Right atrium auricular region (tissue), 2 donors: ENCODE measurements at places on chromosomes 13 and 19. TPM values are rescaled to one million over a fixed set of nuclear protein-coding genes. Genes with fewer than 3 reads are reported as not detected.
A peak's percentile ranks its signal among the peaks of the same experiment; 100 is the strongest.

DNA sequence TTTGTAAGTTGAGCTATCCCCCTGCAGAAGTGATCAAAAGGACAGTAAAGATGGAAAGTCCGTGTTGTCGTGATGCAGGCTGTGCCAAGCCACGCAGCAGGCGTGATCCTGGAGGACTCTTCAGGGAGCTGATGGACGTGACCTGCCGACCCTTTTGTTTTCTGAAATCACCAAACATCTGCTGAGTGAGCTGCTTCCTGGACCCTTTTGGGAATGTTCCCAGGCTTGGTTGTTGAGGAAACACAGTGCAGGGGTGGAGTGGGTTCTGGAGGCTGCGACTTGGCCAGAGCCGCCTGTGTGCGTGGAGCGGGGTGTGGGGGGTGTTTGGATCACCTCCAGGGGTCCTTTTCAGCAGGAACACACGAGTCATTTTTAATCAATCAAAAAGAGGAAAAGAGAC, 15.4 kb upstream of the CPAMD8 start:
- no peaks in the 10 kb centered on the region for H3K27me3 ChIP-seq
- no peaks in the 10 kb centered on the region for H3K4me1 ChIP-seq
- no peak for DNase-seq
- no peak overlapping the region for H3K4me3 ChIP-seq
- H3K36me3 ChIP-seq: no peaks in the 10 kb centered on the region

DNAJC15 gene
- 10.8 TPM for total RNA-seq

- H3K27ac ChIP-seq: no peak overlapping the region
- DNase-seq: no peak
- no peak overlapping the region for H3K4me3 ChIP-seq
- no peaks in the 10 kb centered on the region for H3K36me3 ChIP-seq
These were observed 32.2 kb downstream of the F2RL3 start for GRCh38 chr19:16920816-16921529.

DIRAS1 gene
- total RNA-seq: 36.5 TPM

PRKCG gene
- not detected for total RNA-seq

FXYD7 gene
- total RNA-seq: not detected

DNA sequence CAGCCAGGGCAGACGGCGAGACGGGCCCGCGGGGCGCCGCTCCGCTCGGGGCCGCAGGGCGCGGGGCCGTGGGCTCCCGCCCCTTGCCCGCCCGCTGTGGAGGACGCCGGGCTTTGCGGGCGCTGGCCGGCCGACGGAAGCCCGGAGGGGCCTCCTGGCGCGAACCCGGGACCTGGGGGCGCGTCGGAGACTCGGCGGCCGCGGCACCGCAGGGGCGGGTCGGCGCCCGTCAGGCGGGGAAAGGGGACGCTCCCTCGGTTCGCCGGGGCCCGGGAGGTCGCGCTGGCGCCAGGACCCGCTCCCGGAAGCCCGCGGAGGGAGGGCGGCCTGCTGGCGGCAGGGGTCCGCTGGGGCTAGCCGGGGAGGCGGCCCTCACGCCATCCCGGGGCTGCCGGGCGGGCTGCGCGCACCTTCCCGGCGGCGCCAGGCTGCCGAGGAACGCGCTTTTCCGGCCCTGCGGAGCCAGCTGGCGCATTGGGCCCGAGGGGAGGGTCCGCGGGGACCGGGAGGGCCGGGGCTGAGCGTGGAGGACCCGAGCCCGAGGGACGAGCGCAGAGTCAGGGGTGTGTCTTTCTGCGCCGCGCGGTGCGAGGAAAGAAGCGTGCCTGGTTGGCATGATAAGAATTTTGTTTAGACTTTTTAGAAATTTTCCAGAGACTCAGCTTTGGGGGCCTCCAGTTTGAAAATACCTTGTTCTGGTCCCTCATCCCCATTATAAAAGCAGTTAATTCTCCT, 511 bp downstream of the GARRE1 start:
- H3K27ac ChIP-seq: peak overlapping the region; percentile 90
- H3K36me3 ChIP-seq: no peaks in the 10 kb centered on the region
- peaks cover 38% of the 10 kb centered on the region for H3K4me1 ChIP-seq
- no peak for DNase-seq
- H3K4me3 ChIP-seq: peak overlapping the region; percentile 97

DNA sequence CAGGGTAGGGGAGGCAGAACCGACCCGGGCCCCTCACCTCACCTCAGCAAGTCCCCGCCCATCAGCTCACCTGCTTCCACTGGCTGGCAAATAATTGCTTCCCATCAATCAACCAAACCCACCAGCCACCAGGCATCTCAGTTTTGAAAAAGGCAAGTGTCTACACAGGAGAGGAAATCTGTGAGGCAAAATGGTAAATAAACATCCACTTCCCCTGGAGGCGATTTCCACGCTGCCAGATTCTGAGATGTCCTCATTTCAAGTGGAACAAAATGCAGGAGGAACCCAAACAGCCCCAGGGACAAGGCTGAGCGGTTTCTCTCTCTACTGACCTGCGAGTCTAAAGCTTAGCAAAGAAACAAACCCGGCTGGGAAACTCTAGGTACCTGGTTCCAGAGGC, 117.5 kb downstream of the CRYL1 start:
- DNase-seq: no peak
- peaks cover 10% of the 10 kb centered on the region for H3K36me3 ChIP-seq
- no peak overlapping the region for H3K27ac ChIP-seq
- H3K4me1 ChIP-seq: no peaks in the 10 kb centered on the region
- H3K4me3 ChIP-seq: no peak overlapping the region
- H3K27me3 ChIP-seq: no peaks in the 10 kb centered on the region

DNA sequence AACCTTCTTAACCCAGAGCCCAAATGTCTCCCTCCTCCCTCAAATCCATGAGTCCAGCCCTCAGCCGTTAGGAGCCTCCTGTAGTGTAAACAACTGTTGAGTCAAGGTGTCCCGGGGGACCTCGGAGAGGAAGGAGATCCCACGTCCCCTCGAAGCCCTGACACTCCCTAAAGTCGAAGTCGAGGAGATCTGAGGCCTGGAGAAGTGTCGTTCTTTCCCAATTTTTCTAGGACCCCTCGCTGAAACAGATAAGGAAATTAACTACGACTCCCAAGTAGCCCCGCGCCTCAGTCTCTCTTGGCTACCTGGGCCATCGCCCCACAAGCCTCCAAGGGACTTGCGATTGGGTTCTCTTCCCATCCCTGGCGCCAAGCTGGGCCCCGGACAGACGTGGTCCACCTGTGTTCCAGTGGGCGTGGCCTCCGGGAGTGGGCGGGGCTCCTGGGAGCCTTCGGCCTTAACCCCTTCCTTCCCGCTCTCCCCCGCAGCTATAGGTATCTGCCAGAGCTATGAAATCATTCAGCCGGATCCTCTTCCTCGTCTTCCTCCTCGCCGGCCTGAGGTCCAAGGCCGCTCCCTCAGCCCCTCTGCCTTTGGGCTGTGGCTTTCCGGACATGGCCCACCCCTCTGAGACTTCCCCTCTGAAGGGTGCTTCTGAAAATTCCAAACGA, 869 bp downstream of the GFY start:
- H3K4me1 ChIP-seq: peaks cover 39% of the 10 kb centered on the region
- H3K4me3 ChIP-seq: no peak overlapping the region
- H3K27me3 ChIP-seq: peaks cover 53% of the 10 kb centered on the region

DNA sequence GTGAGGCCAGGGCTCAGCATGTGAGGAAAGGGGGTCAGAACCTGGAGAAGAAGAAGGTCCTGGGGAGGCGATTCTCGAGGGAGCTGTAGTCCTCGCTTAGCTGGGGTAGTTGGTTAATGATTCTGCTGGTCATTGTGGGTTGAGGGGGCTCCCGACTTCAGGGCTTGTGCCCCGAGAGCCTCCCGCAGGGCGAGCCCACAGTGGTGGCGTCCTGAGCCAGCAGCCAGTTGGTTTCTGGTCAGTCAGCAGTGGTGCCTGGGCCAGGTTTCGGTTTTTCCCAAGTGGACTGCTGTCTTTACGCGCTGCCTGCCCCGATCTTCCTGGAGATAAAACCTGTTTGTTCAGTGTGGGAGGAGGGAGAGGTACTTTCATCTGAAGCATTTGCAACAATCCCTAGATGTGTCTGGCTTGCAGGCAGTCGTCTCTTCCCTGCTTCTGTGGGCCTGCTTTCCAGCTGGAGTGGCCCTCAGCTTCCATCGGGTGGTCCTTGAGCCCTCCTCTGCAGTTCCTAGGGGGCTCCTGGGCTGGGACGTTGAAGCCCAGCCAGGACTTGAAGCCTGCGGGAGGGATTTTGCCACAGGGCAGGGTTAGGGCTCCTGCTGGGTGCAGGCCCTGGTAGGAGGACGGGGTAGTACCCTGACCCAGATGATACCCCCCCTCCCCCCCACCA, 3.2 kb downstream of the PTBP1 start:
- H3K4me1 ChIP-seq: peaks cover 3% of the 10 kb centered on the region
- peaks cover 53% of the 10 kb centered on the region for H3K36me3 ChIP-seq
- H3K4me3 ChIP-seq: peak overlapping the region; percentile 99
- peak overlapping the region; percentile 65 for H3K27ac ChIP-seq
- no peaks in the 10 kb centered on the region for H3K27me3 ChIP-seq

DNA sequence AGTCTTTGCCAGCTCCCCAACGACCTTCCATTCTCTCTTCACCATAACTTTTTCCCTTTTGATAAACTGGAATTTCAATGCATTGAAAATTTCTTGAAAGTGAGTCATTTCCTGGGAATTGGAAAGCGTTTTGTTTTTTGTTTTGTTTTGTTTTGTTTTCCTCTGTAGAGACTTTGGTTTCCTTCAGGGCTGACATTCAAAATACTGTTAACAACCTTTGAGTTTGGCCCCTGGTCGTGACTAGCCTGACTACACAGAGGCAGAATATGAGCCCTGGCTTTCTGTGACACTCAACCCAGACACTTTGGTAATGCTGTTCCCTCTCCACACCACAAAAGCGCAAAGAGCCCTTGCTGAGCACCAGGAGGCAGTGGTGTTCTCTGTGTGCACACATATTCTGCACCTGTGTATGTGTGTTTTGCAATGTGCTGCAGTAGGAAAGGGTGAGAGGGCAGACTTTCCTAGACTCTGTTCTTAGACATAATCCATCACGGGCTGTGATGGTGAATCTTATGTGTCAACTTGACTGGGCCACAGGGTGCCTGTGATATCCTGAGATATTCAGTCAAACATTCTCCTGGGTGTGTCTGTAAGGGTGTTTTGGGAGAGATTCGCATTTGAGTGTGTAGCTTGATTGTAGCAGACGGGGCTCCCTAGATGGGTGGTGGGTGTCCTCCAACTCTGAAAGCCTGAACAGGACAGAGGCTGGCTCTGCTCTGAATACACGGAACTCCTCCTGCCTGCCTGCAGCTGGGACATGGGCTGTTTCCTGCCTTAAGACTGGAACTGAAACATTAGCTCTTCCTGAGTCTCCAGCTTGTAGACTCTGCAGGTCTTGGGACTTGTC, 29.5 kb upstream of the ANKRD10 start:
- no peaks in the 10 kb centered on the region for H3K36me3 ChIP-seq
- no peaks in the 10 kb centered on the region for H3K27me3 ChIP-seq
- H3K4me3 ChIP-seq: no peak overlapping the region
- no peak overlapping the region for H3K27ac ChIP-seq

DNA sequence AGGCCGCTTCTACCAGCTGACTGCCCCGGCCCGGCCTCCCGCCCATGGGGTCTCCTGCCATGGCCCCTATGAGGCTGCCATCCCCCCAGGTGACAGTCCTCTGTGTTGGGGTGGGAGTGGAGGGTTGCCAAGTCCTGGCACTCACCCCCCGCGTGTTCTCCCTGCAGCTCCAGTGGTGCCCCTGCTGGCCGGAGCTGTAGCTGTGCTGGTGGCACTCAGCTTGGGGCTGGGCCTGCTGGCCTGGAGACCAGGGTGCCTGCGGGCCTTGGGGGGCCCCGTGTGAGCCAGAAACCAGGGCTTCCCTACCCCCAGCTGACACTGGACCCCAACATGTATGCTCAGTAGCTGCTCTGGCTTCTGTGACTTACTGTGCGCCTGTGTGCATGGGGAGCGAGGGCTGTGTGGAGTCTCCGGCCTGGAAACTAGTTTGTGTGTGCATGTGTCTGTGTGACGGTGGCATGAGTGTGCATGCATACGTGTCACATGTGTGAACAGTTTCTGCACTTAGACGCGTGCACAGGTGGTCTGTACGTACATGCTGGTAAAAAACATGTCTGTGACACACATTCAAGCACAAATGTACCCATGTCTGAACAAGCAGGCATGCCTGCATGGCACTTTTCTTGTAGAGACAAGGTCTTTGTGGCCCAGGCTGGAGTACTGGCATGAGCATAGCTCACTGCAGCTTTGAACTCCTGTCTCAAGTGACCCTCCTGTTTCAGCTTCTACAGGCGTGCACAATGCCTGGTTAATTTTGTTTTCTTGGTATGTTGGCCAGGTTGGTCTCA, 4.9 kb downstream of the ACP4 start:
- DNase-seq: no peak
- H3K36me3 ChIP-seq: peaks cover 13% of the 10 kb centered on the region
- no peaks in the 10 kb centered on the region for H3K27me3 ChIP-seq
- H3K4me3 ChIP-seq: no peak overlapping the region

GRCh38 chr13:28273919-28274318, 135.6 kb downstream of the PAN3 start:
- DNase-seq: no peak
- H3K4me1 ChIP-seq: no peaks in the 10 kb centered on the region
- no peaks in the 10 kb centered on the region for H3K27me3 ChIP-seq
- H3K27ac ChIP-seq: no peak overlapping the region
- H3K4me3 ChIP-seq: no peak overlapping the region

NLRP5 gene
- not detected for total RNA-seq

DNA sequence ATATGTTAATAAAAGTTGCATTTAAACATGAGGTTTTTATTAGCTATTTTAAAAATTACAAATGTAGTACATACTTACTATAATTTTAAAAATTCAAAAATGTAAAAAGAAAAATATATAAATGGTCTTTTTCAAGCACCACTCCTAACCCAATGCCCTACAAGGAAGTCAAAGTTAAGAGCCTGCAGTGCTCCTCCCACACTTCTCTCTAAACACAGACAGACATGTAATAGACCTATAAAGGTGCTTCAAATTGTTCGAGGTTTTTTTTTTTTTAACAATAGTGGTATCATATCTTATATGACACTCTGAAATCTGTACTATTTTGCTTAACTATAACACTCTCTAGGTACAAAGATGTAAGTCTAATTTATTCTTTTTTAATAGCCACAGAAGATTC, 25.4 kb downstream of the VWA8 start:
- no peaks in the 10 kb centered on the region for H3K36me3 ChIP-seq
- H3K27ac ChIP-seq: no peak overlapping the region
- H3K4me1 ChIP-seq: no peaks in the 10 kb centered on the region
- no peak overlapping the region for H3K4me3 ChIP-seq
- no peaks in the 10 kb centered on the region for H3K27me3 ChIP-seq

DNA sequence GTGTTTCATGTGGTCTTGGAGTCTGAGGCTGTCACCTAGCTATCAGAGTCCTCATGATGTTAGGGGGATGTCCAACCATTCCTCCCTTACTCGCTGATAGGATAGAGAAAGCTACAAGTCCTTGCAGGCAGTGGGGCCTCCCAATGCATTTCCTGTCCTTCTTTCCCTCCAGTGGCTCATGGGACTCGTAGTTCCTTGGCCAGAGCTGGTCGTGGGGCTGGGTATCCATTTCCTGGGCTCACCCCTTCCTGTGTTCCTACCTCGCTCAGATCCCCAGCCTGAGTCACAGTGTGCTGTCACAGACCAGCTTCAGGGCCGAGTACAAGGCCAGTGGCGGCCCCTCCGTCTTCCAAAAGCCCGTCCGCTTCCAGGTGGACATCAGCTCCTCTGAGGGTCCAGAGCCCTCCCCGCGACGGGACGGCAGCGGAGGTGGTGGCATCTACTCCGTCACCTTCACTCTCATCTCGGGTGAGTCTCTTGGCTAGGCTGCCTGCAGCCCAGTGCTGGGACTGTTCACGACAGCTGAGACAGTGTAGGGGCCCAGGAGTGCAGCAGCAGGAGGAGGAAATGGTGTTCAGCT, 19.1 kb downstream of the TMEM150B start:
- no peak overlapping the region for H3K27ac ChIP-seq
- peaks cover 32% of the 10 kb centered on the region for H3K36me3 ChIP-seq
- no peaks in the 10 kb centered on the region for H3K4me1 ChIP-seq
- no peak overlapping the region for H3K4me3 ChIP-seq
- no peak for DNase-seq

GRCh38 chr13:38844581-38844980, 146.1 kb downstream of the STOML3 start:
- H3K4me1 ChIP-seq: no peaks in the 10 kb centered on the region
- no peak overlapping the region for H3K27ac ChIP-seq
- no peak for DNase-seq
- no peaks in the 10 kb centered on the region for H3K36me3 ChIP-seq
- H3K27me3 ChIP-seq: no peaks in the 10 kb centered on the region
